ENCODE measurements at places on chromosomes 7 and 10.

DNA sequence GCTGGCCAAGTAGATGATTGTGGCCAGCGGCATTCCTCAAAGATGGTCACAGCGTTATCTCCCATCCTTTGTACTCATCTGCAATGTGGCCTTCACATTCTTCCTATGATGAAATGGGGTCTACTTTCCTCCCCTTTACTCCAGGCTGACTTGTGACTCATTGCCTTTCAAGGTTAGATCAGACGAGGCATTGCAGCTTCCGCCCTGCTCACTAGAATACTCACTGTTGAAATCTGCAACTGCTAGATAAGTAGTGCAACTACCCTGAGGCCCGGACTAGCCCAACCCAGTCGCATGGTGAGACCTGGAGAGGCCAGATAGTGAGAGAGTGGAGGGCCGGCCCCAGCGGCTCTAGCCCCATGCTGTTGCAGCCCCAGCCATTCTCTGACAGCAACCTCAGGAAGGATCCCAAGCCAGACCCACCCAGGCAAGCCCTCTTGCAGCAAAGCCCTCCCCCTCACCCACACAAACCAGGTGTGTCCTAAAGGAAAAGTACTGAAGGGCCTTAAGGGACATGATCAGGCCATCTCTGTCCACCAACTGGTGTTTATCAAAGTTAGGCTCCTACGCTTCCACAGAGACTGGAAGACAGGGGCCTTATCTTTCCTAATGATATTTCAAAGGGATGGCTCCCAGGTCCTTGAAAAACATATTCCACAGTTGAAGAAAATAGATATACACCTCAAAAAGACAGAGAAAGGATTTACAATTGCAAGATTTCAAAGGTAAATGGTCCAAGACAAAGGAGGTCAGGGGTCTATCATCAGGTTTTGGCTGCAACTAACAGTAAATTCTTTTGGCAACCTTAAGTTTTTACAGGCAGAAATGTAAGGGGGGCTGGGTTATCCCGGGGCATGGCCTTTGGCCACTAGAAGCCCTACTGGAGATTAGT, 107.2 kb upstream of the TRIM24 start:
- no peak for DNase-seq

DNA sequence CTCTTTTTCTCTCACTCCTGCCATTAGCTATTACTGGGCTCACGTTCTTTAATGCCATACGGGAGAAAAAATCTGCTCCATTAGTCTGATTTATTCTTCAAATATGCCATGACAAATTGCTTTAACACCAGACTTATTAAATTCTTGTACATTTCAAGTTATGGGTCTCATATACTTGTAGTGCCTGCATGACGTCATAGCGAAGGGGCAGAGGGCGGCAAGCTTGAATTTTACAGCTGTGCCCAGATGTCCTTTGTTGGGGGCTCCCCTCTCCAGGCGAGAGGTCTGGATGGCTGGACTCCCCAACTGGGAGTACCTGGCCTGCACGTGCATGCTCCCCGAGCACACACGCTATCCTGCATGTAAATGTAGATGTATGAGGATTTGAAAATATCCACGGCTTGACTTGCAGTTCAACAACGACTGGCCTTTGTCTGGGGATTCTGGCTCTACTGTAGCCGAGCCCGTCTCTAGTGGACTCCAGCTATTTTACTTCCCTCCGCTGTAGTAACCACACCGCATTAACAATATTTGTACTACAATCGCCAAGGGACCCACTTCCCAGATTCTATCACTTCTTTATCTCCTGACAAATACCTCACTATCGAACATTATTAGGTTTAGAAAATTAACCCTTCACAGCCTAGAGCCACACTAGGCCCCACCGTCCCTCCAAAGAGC, 79.5 kb downstream of the EBF3 start:
- no peak for DNase-seq

DNA sequence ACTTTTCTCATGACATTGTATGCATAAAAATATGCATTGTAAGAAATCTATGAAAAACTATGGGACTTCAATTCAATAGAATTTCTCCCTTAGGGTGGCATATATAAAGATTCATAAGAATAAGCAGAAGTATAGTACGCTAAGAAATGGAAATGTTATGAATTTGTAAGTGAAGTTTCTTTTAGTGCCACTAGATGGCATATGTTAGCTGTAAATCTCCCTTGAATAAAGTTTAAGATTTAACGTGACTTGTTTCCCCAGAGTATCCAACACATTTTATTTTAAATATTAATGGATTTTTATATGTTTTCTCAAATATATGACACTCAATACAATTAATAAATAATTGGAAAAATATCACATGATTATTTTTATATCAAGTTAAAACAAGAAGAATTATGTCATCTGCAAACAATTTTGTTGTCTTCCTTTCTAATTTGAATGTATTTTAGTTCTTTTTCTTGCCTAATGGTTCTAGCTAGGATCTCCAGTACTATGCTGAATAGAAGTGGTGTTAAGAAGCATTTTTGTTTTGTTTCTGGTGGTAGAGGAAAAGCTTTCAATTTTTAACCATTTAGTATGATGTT, 287.2 kb downstream of the HGF start:
- DNase-seq, result no peak

- DNase-seq, result no peak
Measured at GRCh38 chr7:128799451-128799850, 7.7 kb downstream of the CCDC136 start.

DNA sequence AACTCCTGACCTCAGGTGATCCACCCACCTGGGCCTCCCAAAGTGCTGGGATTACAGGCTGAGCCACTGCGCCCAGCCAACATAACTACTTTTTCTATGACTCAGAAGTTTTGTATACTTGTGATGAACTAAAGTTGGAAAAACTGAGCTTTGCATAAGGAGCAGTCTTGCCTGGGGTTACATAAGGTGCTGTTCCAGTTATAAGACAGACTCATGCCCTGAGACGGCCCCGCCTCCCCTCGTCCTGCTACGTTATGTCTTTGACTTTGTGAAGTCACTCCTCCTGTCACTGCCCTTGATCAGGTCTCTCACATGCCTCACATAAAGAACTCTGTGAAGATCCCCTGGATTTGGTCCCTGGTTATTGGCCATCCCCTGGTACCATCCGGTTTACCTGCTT, 40.4 kb upstream of the OPN4 start:
- DNase-seq, result no peak

GRCh38 chr10:7686351-7687171, 16.6 kb upstream of the ITIH2 start:
- no peak for DNase-seq

DNA sequence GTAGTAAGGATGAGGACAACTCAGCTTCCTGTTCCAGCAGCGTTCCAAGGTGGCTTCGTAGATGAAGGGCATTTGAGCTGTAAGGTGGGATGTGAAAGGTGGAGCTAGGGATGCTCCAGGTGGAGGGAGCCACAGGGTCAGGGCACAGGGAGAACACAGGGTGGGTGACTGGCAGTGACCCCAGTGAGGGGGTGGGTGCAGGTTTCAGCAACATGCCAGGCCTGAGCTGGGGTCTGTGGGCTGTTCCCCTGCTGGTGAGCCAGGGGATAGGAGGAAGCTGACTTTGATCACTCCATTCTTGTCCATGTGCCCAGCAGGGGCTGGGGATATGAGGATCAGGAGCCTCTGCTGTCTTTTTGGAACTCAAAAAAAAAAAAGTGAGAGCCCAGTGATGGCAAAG, 33.2 kb downstream of the CDH23 start:
- no peak for DNase-seq

- DNase-seq, result peak; percentile 59
Measured at GRCh38 chr10:36534471-36535002, 590.9 kb upstream of the ANKRD30A start.

- DNase-seq, result no peak
Measured at GRCh38 chr10:75932921-75933320, 501.5 kb downstream of the LRMDA start.

DNA sequence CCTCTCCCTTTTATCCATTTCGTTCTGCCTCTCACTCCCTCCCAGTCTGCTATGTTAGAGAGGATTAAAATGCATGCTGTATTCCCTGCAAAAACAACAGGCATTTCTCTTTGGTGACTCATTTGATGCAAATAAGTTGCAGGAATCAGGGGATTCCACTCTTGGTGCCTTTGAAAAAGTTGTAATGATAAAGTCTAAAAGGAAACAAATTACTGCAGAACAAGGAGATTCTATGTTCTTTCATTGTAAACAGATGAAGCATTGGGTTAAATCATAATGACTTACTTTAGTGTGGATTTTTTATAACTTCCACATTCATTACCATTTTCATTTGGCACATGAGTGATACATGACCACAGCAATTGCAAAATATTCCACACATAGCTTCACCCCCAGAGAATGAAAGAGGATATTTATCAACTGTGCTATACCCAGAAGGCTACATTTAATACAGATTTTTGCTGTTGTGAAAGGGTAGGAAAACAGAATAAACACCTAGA, 33.4 kb upstream of the ABLIM1 start:
- no peak for DNase-seq

DNA sequence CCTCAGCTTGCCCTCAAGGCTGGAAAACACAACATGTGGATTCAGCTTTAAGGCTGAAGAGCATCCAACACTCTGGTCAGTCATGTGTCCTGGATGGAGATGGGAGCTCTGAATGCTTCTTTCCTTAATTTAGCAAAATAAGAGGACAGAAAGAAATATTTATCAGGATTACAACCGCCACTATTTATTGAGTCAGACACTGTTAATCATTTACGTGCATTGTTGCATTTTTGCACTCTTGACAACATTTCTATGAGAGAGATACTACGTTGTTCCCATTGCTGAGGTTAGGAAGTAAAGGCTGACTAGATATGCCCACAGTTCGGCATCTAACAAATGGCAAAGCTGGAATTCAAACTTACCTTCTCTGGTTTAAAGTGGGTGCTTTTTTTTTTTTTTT, 101.8 kb upstream of the KMT2C start:
- no peak for DNase-seq

- DNase-seq, result peak; percentile 91
Measured at GRCh38 chr7:43869006-43869866, at the start of gene MRPS24. Gene MRPS24 (minus strand): TSS chr7:43869517. CDS start chr7:43869495, 22 bp downstream.

GRCh38 chr7:1236831-1237701, 4.4 kb downstream of the UNCX start:
- DNase-seq, result no peak

DNA sequence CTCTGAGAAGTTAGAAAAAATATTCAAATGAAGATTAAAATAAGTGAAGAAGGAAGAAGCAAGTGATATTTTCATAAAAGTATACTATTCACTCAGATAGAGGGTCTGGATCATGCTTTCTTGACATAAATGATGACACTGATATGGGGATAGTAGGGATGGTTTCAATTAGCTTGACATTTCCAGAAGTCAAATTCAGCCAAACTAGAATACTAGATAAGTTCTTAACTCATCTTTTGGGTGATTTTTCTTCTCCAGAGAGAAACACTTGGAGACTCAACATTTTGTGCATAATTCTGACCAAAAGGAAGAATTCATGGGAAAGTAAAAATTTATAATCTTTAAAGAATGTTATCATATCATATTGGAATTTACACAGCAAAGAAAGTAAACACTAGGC, 152.0 kb upstream of the LRGUK start:
- no peak for DNase-seq

DNA sequence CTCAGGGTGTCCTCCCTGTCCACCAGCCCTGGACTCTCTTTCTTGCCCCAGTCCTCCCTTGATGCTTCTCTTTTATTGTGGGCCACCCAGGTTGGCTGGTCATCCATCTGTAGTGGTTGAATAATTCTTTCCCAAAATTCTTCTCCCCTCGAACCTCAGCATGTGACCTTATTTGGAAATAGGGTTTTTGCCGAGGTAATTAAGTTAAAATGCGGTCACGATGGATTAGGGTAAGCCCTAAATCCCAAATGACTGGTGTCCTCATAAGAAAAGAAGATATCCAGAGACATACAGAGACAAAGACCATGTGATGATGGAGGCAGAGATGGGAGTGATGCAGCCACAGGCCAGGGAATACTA, 74.3 kb downstream of the GFRA1 start:
- DNase-seq, result no peak
